Stimulated activated CD8-positive, alpha-beta memory T cell treated with anti-CD3 and anti-CD28 coated beads, Interleukin-15, amount 100 ng/mL, for 4 hours (primary cell): ENCODE measurements at places on chromosomes 3 and 15.

- no peak for DNase-seq
These were observed 747 bp downstream of the PLD1 start for GRCh38 chr3:171809611-171809860.

DNA sequence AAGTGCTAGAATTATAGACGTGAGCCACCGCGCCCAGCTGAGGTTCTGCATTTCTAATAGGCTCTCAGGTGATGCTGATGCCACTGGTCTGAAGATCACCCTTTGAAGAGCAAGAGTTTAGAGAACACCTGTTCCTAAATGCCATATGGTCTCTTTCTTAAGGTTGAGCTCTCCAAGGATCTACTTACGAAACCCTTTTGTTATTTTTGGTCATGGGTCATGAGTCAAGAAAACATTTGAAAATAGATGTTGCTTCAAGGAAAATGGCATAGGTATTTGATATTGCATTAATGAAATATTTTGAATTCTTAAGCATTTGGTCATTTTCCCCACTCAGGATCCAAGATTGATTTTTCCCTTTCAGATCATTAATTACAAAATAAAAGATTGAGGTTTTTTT is 74.7 kb upstream of the SOX2 start:
- no peak for DNase-seq

DNA sequence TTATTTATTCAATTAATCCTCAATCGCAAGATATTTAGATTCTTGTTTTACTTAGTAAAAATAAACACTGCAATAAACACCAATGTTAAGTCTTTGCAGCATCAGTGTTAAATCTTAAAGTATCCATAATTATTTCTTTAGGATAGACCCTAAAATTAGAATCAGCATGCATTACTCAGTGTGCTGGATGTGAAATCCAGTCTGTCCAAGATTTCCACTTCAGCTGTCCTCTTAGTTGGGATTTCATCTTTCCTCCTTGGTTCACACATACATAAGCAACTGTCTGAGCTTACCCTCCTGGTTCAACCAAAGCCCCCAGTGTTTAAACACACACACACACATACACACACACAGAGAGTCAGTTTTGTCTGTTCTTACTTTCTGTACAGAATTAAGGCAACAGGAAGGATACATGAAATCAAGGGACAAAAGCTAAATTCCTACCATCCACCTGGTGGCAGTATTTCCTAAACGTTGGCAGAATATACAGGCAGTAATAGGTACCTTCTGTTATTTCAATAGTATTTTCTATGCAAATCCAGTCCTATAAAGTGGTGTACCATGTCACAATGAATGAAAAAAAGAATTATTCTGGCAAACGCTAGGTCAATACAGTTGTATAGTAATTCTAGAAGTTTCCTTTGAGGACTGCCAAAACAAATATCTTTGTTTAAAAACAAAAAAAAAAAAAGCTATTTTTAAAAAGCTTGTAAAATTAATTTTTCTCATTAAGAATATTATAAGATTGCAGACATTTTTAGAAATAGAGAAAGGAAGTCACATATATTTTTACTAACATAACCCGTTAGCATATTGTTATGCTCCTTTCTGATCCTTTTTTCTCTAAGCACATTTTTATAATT is 27.3 kb upstream of the DMXL2 start:
- no peak for DNase-seq

GRCh38 chr3:170044795-170045244 is 7.0 kb downstream of the GPR160 start:
- no peak for DNase-seq

DNA sequence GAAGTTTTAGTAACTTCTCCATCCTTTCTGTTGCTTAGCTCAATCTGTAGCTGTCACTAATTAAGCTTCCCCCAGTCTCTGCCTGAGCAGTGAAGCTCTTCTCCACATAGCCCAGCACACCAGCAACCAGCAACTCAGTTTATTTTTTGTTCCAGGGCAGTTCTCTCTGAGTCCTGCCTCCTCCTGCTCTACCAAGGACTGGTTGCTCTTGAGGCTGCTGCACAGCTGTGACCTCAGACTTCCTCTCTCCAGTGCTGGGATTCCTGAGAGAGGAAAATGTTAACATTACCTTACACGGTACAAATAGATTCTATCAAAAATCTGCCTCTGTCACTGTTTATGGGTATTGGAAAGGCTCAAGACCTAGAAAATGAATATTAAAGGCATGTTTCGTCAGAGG is 294.7 kb downstream of the OXSM start:
- no peak for DNase-seq
